ENCODE measurements at places on chromosomes 2 and 18. TPM values are rescaled to one million over a fixed set of nuclear protein-coding genes. Genes with fewer than 3 reads are reported as not detected.
A peak's percentile ranks its signal among the peaks of the same experiment; 100 is the strongest.

DNA sequence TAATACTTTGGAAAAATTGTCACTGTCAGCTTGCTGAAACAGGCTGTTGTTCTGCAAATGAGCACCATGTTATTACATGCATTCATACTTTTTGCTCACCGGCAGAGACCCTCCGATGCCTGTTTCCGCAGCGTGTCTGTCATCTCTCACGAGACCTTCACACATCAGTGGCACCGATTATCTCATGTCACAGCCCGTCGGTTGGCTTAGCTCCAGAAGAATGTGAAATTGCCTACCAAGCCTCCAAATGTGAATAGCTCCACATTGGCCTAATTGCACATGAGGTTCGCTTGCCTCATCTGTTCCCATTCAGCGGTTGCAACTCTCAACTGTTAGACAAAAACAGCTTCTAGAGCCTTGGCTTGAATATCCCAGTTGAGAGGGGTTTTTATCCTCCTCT lies 233.0 kb downstream of the ACTR3 start:
- DNase-seq: no peak
- no peaks in the 10 kb centered on the region for H3K4me1 ChIP-seq
- H3K36me3 ChIP-seq: no peaks in the 10 kb centered on the region
- no peaks in the 10 kb centered on the region for H3K27me3 ChIP-seq
- H3K27ac ChIP-seq: no peak overlapping the region

DNA sequence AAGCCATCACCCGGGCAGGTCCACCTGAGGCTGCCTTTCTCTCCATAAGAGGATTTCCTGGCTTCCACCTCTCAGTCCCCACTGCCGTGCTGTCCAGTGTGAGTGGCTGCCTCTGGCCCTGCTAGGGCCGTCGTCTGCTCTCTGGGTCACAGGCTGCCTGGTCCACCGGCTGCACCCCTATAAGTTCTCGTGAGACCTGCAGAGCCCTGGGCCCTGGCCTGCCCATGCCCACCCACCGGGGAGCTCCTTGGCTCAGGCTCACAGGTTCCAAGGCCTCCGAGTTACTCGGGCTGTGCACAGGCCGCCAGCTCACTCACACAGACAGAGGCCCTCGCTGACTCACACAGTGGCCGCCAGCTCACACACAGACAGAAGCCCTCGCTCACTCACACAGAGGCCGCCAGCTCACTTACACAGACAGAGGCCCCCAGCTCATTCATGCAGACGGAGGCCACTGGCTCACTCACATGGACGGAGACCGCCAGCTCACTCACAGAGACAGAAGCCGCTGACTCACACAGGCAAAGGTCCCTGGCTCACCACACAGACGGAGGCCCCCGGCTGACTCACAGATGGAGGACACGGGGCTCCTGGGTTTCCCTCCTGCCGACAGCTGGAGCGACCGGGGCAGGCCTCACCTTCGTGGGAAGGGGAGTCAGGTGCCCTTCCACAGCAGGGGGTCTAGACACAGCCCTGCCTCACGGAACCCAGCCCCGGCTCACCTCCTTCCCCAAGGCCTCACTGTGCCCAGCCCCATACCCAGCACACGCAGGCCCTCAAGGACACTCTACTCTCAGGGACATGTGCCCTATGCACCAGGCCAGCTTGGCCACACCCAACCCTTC lies 334.1 kb upstream of the MYT1L start:
- no peak for DNase-seq
- no peak overlapping the region for H3K4me3 ChIP-seq
- H3K27ac ChIP-seq: no peak overlapping the region
- no peaks in the 10 kb centered on the region for H3K36me3 ChIP-seq

- no peaks in the 10 kb centered on the region for H3K4me1 ChIP-seq
- no peak overlapping the region for H3K27ac ChIP-seq
- DNase-seq: no peak
- no peaks in the 10 kb centered on the region for H3K36me3 ChIP-seq
- peaks cover 69% of the 10 kb centered on the region for H3K27me3 ChIP-seq
Observed at GRCh38 chr2:100107906-100108647, 34.3 kb downstream of the AFF3 start.

DNA sequence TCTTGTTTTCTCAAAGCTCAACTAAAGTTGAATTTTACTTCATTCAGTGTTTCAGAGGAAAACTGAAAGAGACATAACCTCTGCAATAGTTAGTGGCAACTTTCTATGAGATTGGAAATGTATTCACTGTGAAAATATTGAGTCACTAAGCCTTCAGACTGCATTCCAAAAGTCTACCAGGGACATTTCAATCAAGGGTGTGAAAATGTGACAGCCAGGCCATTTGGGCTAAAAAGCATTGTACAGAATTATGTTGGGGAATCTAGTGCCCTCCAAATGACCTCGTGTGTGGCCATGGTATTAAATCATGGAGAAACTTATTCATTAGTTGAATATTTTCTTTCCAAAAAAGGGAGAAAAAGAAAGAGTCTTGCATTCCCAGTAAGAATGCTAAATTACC lies 251.9 kb downstream of the GRB14 start:
- no peak overlapping the region for H3K27ac ChIP-seq
- H3K4me1 ChIP-seq: no peaks in the 10 kb centered on the region
- H3K36me3 ChIP-seq: no peaks in the 10 kb centered on the region
- DNase-seq: no peak

DNA sequence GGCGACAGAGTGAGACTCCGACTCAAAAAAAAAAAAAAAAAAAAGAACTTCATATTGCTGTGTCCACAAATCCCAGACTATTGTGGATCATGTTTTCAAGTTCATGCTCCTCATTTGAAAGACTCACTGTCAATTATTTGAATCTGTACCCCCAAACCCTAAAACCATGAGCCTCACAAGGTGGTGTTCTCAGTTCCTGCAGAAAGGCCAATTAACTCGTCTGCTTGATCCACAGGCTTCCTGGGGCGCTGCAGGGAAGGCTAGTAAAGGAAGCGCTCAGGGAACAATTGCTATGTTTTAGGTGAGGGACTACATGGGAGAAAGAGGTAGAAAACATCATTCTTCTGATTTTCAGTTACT lies 396.8 kb upstream of the NETO1 start:
- no peak overlapping the region for H3K4me3 ChIP-seq
- no peaks in the 10 kb centered on the region for H3K27me3 ChIP-seq
- DNase-seq: no peak
- no peak overlapping the region for H3K27ac ChIP-seq
- no peaks in the 10 kb centered on the region for H3K4me1 ChIP-seq

DNA sequence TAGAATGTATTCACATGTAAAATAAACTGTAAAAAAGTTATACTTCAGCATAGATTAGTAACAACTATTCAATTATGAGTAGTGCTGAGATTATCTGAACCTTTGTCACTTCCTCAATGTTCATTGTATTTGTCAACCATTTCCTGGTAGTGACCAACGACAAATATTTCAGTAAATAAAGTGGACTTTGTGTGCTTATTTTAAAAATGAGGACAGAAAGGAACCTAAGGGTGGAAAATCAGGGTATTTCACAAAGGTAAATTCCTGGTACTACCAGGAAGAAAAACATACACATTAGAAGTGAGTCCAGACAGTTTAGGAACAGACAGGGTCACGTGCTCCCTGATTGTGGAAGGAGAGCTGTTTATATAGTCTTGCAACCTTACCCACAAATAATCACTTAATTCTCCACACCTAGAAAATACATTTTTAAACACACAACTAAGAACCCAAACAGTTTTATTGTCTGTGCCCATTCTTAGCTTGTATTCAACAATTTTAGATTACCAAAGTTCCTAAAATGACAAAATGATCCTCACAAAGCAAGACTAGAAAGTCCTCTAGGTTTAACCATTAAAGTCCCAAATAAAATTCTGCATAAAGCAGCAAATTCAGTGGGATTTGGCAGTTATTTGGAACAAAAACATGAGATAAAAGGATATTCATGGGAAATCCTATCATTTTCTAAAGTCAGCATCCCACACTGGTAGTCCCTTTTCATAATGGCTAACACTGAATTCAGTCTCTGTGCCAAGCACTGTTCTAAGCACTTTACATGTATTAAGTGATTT lies 28.2 kb downstream of the PELI1 start:
- no peak overlapping the region for H3K27ac ChIP-seq
- H3K4me1 ChIP-seq: peaks cover 34% of the 10 kb centered on the region
- H3K27me3 ChIP-seq: no peaks in the 10 kb centered on the region
- no peak overlapping the region for H3K4me3 ChIP-seq
- no peak for DNase-seq

NT5C1B gene
- not detected for total RNA-seq

DNA sequence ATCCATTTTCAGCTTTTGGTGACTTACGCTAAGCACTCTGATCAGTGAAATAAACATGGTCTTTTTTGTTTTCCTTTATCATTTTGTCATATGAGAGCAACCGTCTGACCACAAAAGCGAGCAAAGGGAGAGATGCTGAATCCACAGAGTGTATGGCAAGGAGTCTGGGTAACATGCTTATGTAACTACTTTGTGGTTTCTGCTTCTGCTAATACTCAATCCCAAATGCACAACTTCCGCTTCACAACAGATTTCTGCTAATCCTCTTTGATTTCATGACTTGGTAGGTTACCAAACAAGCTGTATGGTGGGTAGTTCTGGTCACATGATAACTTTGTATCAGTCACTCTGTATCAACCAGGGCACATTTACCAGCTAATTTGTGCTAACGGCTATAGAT lies 908.4 kb upstream of the CRIM1 start:
- no peaks in the 10 kb centered on the region for H3K27me3 ChIP-seq
- H3K4me1 ChIP-seq: no peaks in the 10 kb centered on the region
- H3K36me3 ChIP-seq: no peaks in the 10 kb centered on the region
- H3K27ac ChIP-seq: no peak overlapping the region
- no peak overlapping the region for H3K4me3 ChIP-seq

DNA sequence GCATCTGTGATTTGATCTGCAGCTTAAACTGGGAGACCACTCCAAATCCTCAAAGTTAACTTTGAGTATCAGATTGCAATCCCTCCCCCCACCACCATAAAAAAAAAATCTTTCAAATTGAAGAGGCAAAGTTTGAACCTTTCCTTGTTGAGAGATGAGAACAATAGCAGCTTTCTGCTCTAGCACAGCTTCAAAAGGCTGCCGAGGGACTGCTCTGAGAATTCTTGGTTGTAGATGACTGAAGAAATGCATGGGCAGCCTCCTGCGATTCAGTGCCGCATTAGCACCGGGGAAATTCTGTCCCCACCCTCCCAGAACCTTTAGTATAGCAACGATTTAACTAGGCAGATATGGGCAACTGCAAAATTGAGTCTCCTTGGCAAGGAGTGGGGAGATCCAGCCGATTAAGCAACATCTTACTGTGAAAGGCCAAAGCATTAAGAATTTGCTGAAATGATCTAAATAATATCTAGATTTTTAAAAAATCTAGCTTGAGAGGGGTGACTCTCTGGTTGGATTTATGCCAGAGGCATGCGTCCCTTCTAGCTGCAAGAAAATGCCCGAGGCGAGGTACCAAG lies 3.9 kb upstream of the SP5 start:
- peaks cover 23% of the 10 kb centered on the region for H3K4me1 ChIP-seq
- no peaks in the 10 kb centered on the region for H3K36me3 ChIP-seq
- no peak for DNase-seq
- no peak overlapping the region for H3K27ac ChIP-seq

ST8SIA5 gene
- total RNA-seq: 24.8 TPM

LRP1B gene
- 11.0 TPM for total RNA-seq

- H3K36me3 ChIP-seq: no peaks in the 10 kb centered on the region
- H3K4me1 ChIP-seq: peaks cover 44% of the 10 kb centered on the region
- H3K27me3 ChIP-seq: no peaks in the 10 kb centered on the region
Observed at GRCh38 chr18:58580623-58581022, 48.3 kb downstream of the ALPK2 start.

CNTNAP5 gene
- not detected for total RNA-seq

GRCh38 chr2:218799990-218800389 lies 18.0 kb downstream of the CYP27A1 start:
- DNase-seq: no peak
- H3K4me1 ChIP-seq: no peaks in the 10 kb centered on the region
- no peaks in the 10 kb centered on the region for H3K36me3 ChIP-seq

OR6B2 gene
- total RNA-seq: not detected

DNA sequence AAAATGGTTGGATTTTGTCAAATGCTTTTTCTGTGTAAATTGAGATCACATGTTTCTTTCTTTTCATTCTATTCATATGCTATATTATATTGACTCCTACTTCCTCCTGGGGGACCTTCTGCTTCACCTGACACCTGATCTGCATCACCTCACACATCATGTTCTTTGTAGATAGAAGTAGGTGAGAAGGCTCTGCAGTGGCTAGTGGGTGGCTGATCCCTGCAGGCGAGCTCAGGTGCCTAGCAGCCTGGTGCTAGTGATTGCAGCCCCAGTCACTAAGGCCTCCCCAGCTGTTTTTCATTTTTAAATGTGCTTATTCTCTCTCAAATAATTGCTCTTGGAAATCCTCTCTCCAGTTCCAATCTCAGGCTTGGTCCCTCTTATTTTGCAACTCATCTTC lies 33.6 kb downstream of the MC4R start:
- no peaks in the 10 kb centered on the region for H3K4me1 ChIP-seq
- peaks cover 18% of the 10 kb centered on the region for H3K27me3 ChIP-seq
- no peaks in the 10 kb centered on the region for H3K36me3 ChIP-seq
- H3K27ac ChIP-seq: no peak overlapping the region
- no peak for DNase-seq

DNA sequence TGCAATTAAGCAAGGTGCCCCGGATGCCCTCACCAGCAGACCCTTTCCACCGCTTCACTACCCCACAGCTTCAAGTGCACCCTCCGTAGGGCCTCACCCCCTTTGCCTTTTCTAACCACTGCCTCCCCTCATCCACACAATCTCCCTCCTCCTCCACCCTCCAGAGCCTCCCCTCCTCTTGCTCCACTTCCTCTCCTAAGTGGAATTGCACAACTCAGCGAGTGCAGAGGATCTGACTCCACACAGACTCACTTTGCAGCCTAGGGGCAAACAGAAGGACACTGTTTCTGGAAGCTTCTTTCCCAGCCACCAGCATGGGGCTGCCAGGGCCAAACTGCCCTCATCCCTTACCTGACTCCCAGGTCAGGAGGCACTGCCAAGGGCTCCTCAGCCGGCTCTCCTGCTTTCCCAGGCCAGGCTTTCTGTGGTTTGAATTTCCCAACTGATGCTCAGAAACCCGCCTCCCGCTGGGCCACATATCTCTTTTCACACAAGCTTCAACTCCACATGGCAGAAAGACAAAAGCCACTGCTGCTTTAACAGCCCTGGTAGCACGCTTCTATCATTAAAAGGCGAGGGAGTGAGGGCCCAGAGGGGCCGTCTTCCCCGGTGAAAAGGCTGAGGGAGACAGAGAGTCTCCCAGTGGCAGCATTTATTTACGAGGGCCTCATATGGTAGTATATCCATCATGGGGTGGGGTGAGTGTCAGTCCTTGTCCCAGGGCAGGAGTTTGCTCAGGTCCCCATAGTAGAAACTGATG lies 74.7 kb upstream of the MGAT4A start:
- H3K36me3 ChIP-seq: no peaks in the 10 kb centered on the region
- H3K27me3 ChIP-seq: no peaks in the 10 kb centered on the region
- peaks cover 6% of the 10 kb centered on the region for H3K4me1 ChIP-seq
- H3K4me3 ChIP-seq: no peak overlapping the region
- peak; percentile 67 for DNase-seq

CDH20 gene
- 0.21 TPM for total RNA-seq

GRCh38 chr2:30472326-30472725 lies 25.3 kb downstream of the LCLAT1 start:
- no peaks in the 10 kb centered on the region for H3K27me3 ChIP-seq
- DNase-seq: no peak
- H3K36me3 ChIP-seq: no peaks in the 10 kb centered on the region
- peaks cover 11% of the 10 kb centered on the region for H3K4me1 ChIP-seq

UGT1A10 gene
- total RNA-seq: not detected

Data from A673 (cell line).